KBM-7 (cell line): ENCODE measurements at places on chromosomes 4 and X.

DNA sequence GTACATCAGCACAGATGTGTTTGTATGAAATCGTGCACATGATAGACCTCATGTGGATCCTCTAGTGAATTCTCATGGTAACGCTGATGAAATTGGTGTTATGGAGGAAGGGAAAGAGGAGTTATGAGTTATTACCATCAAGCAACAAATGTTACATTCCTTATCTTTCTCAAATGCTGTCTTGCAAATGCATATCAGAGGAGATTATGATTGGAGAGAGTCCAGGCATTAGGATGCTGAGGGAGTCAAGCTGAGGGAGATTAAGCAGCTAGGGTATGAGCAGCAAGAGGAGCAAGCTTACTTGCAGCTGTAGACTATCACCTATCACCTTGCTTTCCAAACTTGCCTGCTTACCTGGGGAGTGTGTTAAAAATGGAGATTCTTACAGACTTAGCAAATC, 36.8 kb upstream of the SFRP2 start:
- DNase-seq, result no peak

- DNase-seq, result no peak
Observed at GRCh38 chr4:188783175-188783574, 643.9 kb downstream of the TRIML1 start.

- DNase-seq, result no peak
Observed at GRCh38 chr4:140291259-140291658, 82.2 kb upstream of the SCOC start.

GRCh38 chrX:52852110-52852860, 15.6 kb downstream of the XAGE3 start:
- DNase-seq, result no peak

GRCh38 chr4:41360921-41361793, 104.4 kb downstream of the UCHL1 start:
- peak; percentile 28 for DNase-seq

DNA sequence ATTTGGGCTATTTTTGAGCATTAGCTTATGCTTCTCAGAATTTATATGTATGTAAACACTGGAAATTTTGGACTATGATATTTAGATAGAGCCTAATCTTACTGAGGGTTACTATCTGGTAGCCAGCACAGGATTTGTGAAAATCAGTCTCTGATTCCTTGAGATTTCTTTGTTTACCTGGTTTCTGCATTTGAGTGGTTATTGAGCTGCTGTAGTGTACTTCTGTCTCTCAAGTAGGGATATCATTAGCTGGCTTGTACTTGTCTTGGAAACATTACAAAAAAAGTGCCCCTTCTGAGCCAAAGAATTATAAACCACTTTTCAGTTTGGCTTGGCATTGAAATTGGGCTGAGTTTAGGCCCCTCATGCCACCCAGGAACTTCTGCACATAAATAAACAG, 49.7 kb downstream of the TLL1 start:
- no peak for DNase-seq
